ENCODE measurements at places on chromosomes 4 and X. TPM values are rescaled to one million over a fixed set of nuclear protein-coding genes. Genes with fewer than 3 reads are reported as not detected.

The LRP2BP gene
- total RNA-seq, result 1.5 TPM

The CENPVL1 gene
- not detected for total RNA-seq

The ADRA2C gene
- 2.5 TPM for total RNA-seq

The GIMD1 gene
- total RNA-seq, result not detected

The TEX13B gene
- not detected for total RNA-seq

The SPON2 gene
- 32.0 TPM for total RNA-seq

The ANXA5 gene
- total RNA-seq, result 426 TPM

The SSX4B gene
- total RNA-seq, result not detected

The TLR3 gene
- 26.8 TPM for total RNA-seq

The LGI2 gene
- 1.3 TPM for total RNA-seq

The LONRF3 gene
- 27.6 TPM for total RNA-seq

The GRID2 gene
- not detected for total RNA-seq

The ARHGAP10 gene
- 26.4 TPM for total RNA-seq

The HMGB3 gene
- total RNA-seq, result 16.8 TPM

The MAGEB2 gene
- total RNA-seq, result not detected

The VEGFD gene
- total RNA-seq, result 44.0 TPM

The CD40LG gene
- 1.3 TPM for total RNA-seq

The F9 gene
- total RNA-seq, result not detected

The GBA3 gene
- 1.0 TPM for total RNA-seq

The TCP11X2 gene
- total RNA-seq, result 0.27 TPM

The SPATA4 gene
- total RNA-seq, result 1.2 TPM

The SLIT2 gene
- total RNA-seq, result 91.8 TPM

The NDST4 gene
- not detected for total RNA-seq

The CLIC2 gene
- 53.4 TPM for total RNA-seq

The RADX gene
- 3.7 TPM for total RNA-seq

The SLITRK2 gene
- 0.15 TPM for total RNA-seq

The KDM5C gene
- 67.5 TPM for total RNA-seq

The PGRMC2 gene
- total RNA-seq, result 55.5 TPM

The SOD3 gene
- 111 TPM for total RNA-seq

The HUWE1 gene
- 162 TPM for total RNA-seq

The ATP8A1 gene
- 84.7 TPM for total RNA-seq

The CSN1S1 gene
- total RNA-seq, result not detected

The C4orf54 gene
- not detected for total RNA-seq

The LAP3 gene
- 125 TPM for total RNA-seq

The HSFX3 gene
- not detected for total RNA-seq

The GDPD2 gene
- not detected for total RNA-seq

The DMRTC1 gene
- total RNA-seq, result not detected

The EVC gene
- 24.3 TPM for total RNA-seq

All from lower lobe of right lung (tissue), 2 donors.